Mucosa of descending colon (tissue), 3 donors: ENCODE measurements at places on chromosomes 5 and 9.
A peak's percentile ranks its signal among the peaks of the same experiment; 100 is the strongest.

DNA sequence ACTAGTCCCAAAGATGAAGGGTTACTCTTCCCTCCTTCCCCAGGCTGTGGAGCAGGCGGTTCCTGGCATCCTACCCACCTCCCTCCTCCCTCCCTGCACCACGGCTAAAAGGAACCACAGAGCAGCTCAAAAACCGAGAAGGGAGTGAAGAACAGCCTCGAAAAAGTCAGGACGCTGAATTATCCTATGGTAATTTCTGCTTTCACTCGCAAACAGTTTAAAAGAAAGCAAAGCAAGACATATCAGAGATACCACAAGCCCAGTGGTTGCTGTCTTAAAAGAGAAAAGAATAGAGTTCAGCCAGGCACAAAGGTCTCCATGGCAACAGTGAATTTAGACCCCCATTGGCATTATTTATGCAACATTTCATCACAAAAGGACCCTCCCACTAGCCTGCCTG lies 315.4 kb downstream of the CTNND2 start:
- DNase-seq: no peak

DNA sequence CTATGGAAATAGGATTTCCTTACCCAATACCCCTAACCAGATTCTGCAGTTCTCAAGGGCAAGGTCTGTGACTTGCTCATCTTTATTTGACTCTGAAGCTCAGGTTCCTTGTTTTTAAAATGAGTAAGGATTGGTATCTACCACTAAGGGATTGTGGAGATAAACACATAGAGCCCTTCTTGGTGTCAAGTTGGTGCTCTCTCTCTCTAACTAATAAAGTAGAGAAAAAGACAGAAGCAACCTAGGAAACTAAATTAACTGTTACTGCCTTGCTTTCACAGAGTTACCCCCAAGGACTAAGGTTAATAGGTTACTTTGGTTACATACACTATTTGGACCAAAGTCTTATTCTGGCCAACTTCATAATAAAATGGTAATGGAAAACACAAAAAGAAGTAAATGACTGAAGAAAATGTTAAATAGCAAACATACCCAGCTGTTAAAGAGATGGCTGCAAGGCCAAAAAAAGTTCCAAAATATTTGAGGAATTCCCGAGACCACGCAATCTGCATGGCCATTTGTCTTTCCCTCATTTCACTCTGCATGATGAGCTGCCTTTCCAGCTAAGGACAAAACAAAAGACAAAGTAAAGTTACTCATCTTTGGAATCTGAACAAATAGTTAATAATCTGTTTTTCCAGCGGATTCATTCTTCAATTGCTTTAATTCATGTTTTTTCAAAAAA lies 21.8 kb upstream of the RLN1 start:
- no peak for DNase-seq

DNA sequence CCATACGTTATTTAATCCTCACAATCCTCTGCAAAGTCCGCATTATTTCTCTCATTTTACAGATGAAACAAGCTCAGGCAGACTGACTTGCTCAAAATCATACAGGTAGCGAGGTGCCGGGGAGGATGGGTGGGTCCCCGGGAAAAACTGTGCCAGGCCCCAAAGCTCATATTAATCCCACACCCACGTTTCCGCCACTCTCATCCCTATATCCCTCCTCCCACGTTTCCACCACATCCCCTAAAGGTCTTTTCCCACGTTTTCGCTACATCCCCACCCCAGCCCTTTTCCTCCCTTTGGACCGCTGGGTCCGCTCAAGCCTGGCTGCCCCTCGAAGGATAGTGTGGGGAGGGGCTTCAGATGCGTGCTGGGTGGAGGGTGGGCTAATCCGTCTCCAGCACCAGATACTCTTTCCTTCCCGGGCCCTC lies 434 bp upstream of the FSD1L start:
- DNase-seq: no peak

GRCh38 chr5:35162848-35163709 lies 67.2 kb downstream of the PRLR start:
- peak; percentile 49 for DNase-seq

DNA sequence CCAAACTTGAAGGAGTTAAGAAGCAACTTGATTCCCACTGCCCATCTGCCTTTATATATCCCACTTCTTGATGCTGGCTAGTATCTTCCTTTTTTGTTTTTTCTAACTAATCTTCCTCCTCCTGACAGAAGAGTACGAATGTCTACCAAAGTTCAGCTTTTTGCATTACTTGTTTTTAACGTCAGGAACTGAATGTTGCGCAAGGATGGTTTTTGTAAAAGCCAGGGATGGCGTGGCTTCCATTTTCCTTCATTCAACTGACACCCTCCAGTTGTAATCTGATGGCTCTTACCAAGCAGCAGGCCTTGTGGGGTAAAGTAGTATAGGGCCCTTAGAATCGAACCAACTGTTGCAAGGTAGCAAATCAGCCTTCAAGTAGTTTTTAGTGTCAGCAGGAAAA lies 70.8 kb upstream of the GPR151 start:
- DNase-seq: no peak

DNA sequence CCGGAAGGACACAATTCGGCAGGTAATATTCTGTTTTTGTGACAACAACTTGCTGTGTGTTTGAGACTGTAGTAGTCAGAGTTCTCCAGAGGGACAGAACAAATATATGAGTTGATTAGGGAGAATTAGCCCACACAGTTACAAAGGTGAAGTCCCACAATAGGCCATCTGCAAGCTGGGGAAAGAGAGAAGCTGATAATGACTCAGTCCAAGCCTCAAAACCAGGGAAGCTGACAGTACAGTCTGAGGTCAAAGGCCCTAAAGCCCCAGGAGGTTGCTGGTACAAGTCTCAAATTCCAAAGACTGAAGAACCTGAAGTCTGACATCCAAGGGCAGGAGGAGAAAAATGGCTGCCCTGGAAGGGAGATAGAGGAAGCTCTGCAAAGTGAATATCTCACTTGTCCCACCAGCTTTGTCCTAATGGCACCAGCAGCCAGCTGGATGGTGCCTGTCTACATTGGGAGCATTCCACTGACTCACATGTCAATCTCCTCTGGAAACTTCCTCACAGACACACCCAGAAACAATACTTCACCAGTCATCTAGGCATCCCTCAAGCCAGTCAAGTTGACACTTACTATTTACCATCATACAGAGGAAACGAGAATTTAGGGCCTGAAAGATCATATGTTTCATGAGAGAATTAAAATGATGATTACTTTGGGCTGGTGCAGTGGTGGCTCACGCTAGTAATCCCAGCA lies 36.3 kb upstream of the CTXN3 start:
- DNase-seq: no peak

GRCh38 chr9:16787724-16788123 lies 82.7 kb downstream of the BNC2 start:
- DNase-seq: no peak

GRCh38 chr5:37696190-37697021 lies 143.4 kb downstream of the GDNF start:
- DNase-seq: no peak

DNA sequence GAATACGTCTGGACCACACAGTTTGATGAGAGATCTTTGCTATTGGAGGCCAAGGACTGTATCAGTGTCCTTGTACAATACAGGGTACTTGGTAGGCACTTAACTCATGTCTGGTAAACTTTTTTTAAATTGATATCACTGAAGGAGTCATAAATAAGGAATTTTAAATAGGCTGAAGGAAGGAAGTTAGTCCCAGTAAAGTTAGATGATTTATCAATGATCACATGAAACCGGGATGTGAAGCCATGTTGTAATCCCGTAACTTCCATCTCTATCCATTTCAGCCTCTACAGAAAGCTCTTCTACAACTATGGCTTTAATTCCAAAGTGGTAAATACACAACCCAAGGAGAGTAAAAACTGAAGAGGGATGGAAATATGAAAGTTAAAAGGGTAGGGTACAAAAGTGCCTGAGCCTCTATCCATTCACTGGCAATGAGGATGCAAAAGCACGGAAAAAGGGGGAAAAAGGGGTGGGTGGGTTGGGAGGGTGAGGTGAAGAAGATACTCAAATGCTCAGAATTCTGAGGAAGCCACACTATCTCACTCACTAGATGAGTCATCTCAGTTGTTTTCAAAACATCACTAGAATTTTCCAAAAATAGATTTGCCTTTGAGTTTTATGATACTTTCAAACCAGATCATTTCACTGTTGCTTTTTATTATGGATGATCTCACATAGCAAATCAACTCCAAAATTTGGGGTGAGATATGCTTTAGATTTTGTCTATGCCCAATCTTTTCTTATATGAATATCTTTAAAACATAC lies 1053.5 kb downstream of the NR2F1-AS1 start:
- no peak for DNase-seq
